ENCODE measurements at places on chromosomes 11 and 22. TPM values are rescaled to one million over a fixed set of nuclear protein-coding genes. Genes with fewer than 3 reads are reported as not detected.

The ACTN3 gene
- 0.14 TPM for total RNA-seq

The NXPE1 gene
- not detected for total RNA-seq

The SSH3 gene
- 19.7 TPM for total RNA-seq

The RAB3IL1 gene
- total RNA-seq: 9.9 TPM

The SCGB1C1 gene
- total RNA-seq: not detected

The PGR gene
- total RNA-seq: not detected

The NXPE2 gene
- total RNA-seq: not detected

The LSP1 gene
- total RNA-seq: 0.42 TPM

The MMP27 gene
- not detected for total RNA-seq

The FAM111B gene
- total RNA-seq: 20.6 TPM

The PIWIL4 gene
- total RNA-seq: 1.2 TPM

The SAA4 gene
- total RNA-seq: not detected

The ANO1 gene
- not detected for total RNA-seq

The SLCO2B1 gene
- total RNA-seq: 3.7 TPM

The CTTN gene
- total RNA-seq: 369 TPM

The DDX25 gene
- not detected for total RNA-seq

The POU2AF3 gene
- total RNA-seq: not detected

The ESAM gene
- total RNA-seq: 84.4 TPM

The SCARF2 gene
- 12.0 TPM for total RNA-seq

The B3GAT3 gene
- 18.2 TPM for total RNA-seq

The CNIH2 gene
- not detected for total RNA-seq

The APOA1 gene
- 0.17 TPM for total RNA-seq

The RAB1B gene
- total RNA-seq: 196 TPM

The SELENOO gene
- 32.8 TPM for total RNA-seq

The LIN7C gene
- 44.4 TPM for total RNA-seq

The KCNE3 gene
- total RNA-seq: 1.1 TPM

The CSF2RB gene
- total RNA-seq: 7.1 TPM

The GPHA2 gene
- not detected for total RNA-seq

The RASSF10 gene
- total RNA-seq: 5.1 TPM

The SCUBE1 gene
- not detected for total RNA-seq

The PAMR1 gene
- total RNA-seq: 0.84 TPM

The KCNQ1 gene
- total RNA-seq: not detected

The LRRC55 gene
- total RNA-seq: 0.05 TPM

The ATG16L2 gene
- 22.1 TPM for total RNA-seq

The MISFA gene
- total RNA-seq: 1.0 TPM

The SCGB2A2 gene
- not detected for total RNA-seq

The MFRP gene
- not detected for total RNA-seq

The FGF19 gene
- not detected for total RNA-seq

The RCOR2 gene
- 0.09 TPM for total RNA-seq

The TSSK2 gene
- not detected for total RNA-seq

The GDPD4 gene
- not detected for total RNA-seq

The CRACR2B gene
- 27.5 TPM for total RNA-seq

The MAJIN gene
- total RNA-seq: 0.17 TPM

The USH1C gene
- total RNA-seq: not detected

The FAM181B gene
- total RNA-seq: 0.05 TPM

All from dermis blood vessel endothelial cell (primary cell).